ENCODE measurements at places on chromosomes 5 and 9. TPM values are rescaled to one million over a fixed set of nuclear protein-coding genes. Genes with fewer than 3 reads are reported as not detected.

The RC3H2 gene
- 48.1 TPM for total RNA-seq

The PDE8B gene
- total RNA-seq: 10.1 TPM

- no peak for DNase-seq
Measured at GRCh38 chr9:19114680-19115270, 12.1 kb upstream of the HAUS6 start.

- DNase-seq: no peak
Measured at GRCh38 chr5:168415971-168416370, 70.3 kb upstream of the RARS1 start.

- no peak for DNase-seq
Measured at GRCh38 chr9:7862170-7862569, 62.6 kb upstream of the DMAC1 start.

The CDHR2 gene
- total RNA-seq: not detected

Data from ureter (tissue), 1 donor.